Psoas muscle (tissue), 8 donors: ENCODE measurements at places on chromosomes 16 and 17.

DNA sequence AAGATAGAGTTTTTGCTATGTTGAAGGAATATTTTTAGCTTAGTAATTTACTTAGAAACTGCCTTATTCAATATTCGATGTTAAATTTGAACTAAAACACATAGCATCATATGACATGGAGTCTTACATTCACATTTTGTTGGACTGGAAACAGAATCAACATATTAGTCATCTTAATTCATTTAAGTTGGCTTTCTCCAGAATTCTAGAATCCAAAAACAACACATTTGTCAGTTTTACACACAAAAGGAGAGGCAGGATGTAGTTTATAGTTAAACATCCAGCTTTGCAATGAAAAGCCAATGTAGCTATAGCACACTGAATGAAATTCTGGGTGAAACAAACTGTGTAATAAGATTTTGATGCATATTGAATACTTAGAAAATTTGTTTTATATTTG, 43.3 kb downstream of the WWOX start:
- DNase-seq = no peak

DNA sequence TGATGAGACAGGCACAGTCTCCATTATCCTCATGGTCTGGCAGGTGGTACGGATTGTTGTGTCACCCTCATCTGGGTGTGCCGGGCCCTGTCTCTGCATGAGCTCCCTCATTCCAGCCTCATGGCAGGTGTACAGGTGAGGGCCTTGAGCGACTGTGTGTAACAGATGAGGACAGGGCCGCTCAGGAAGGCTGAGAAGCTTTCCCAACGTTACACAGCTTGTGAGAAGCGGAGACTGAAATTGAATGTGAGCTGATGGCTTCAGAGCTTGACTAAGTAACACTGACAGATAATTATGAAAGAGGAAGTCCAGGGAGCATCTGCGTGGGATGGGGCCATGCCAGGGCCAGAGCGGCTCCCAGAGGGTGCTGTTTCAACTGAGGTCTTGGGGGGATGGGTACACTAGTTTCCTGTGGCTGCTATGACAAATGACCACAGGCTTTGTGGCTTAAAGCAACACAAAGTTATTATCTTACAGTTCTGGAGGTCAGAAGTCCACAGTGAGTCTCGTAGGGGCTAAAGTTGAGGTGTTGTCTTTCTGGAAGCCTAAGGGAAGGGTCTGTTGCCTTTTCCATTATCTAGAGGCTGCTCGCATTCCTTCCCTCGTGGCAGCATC, 36.7 kb downstream of the CMIP start:
- DNase-seq = peak; percentile 50

DNA sequence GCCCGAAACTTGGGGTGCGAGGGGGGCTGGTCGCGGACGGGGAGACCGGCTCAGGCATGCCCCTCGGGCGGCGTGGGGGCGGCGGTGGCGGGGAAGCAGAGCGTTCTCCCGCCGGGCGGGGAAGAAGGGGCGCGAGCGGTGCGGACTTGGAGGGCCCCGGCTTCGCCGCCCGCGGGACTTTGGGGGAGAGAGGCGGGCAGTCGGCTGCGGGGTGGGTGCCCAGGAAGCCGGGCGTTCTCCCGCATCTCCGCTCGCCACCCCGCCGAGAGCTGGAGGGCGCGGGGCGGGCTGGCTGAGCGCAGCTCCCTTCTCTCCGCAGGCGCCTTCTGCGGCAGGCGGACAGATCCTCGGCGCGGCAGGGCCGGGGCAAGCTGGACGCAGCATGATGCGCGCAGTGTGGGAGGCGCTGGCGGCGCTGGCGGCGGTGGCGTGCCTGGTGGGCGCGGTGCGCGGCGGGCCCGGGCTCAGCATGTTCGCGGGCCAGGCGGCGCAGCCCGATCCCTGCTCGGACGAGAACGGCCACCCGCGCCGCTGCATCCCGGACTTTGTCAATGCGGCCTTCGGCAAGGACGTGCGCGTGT, 772 bp downstream of the NTN1 start:
- DNase-seq = peak; percentile 43

GRCh38 chr16:82302042-82302727, 132.2 kb upstream of the MPHOSPH6 start:
- no peak for DNase-seq

GRCh38 chr17:39198186-39198566, 707 bp upstream of the CACNB1 start:
- no peak for DNase-seq

DNA sequence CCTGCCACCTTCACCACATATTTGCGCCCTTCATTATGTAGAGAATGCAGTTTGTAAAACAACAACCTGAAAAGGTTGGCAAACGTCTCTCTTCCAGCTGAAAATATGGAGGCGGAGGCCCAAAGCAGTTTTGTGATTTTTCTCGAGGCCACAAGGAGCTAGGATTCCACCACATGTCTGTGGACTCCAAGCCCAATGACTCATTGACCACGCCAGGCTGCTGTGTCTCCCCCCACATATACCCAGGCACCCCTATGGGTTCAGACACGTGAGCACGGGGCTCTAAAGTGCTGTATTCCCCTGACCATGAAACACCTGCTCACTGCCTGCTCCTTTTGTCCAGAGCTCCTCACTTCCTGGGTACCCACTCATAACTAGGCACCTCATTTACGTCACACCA, 121.4 kb upstream of the CDH5 start:
- peak; percentile 17 for DNase-seq
